Tracheal epithelial cell (primary cell): ENCODE measurements at places on chromosomes 3 and 15. TPM values are rescaled to one million over a fixed set of nuclear protein-coding genes. Genes with fewer than 3 reads are reported as not detected.

Gene SMCO1
- 0.24 TPM in 1 of 2 replicates, not detected in the other for total RNA-seq

Gene NR2E3
- total RNA-seq: under 0.01 TPM in 1 of 2 replicates, not detected in the other

Gene GADL1
- total RNA-seq: not detected in 2 replicates

Gene KNG1
- not detected in 2 replicates for total RNA-seq

Gene HYAL1
- 4.8 and 6.6 TPM in 2 replicates for total RNA-seq

Gene ADCY5
- under 0.01 TPM in 1 of 2 replicates, not detected in the other for total RNA-seq

Gene HESX1
- total RNA-seq: not detected in 2 replicates

Gene GAP43
- total RNA-seq: not detected in 2 replicates

Gene DZIP1L
- 0.96 and 1.7 TPM in 2 replicates for total RNA-seq

Gene ACAA1
- total RNA-seq: 20.9 and 26.7 TPM in 2 replicates

Gene LMOD3
- total RNA-seq: not detected in 2 replicates

Gene VPS39
- 27.2 and 28.1 TPM in 2 replicates for total RNA-seq

Gene SAMMSON
- not detected in 2 replicates for total RNA-seq
